ENCODE measurements at places on chromosomes 4 and X.

GRCh38 chrX:9708086-9708485, 57.6 kb downstream of the GPR143 start:
- no peak for DNase-seq

DNA sequence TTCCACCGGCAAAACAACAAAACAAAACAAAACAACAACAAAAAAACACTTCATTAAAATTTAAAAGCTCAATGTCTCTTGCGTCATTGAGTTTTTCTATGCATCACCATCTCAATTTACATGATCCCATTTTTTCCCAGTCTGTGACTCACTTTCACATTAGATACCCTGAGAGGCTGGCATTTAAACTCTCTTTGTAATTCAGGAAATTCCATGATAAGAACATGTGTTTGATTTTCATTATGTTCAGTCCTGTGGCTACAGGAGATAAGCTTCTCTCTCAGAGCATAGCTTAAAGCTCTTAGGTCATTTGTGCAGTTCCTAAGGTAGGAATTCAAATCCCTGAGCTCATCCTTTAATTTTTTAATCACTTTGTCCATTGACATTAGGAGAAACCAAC, 104.6 kb downstream of the NBDY start:
- DNase-seq, result no peak

DNA sequence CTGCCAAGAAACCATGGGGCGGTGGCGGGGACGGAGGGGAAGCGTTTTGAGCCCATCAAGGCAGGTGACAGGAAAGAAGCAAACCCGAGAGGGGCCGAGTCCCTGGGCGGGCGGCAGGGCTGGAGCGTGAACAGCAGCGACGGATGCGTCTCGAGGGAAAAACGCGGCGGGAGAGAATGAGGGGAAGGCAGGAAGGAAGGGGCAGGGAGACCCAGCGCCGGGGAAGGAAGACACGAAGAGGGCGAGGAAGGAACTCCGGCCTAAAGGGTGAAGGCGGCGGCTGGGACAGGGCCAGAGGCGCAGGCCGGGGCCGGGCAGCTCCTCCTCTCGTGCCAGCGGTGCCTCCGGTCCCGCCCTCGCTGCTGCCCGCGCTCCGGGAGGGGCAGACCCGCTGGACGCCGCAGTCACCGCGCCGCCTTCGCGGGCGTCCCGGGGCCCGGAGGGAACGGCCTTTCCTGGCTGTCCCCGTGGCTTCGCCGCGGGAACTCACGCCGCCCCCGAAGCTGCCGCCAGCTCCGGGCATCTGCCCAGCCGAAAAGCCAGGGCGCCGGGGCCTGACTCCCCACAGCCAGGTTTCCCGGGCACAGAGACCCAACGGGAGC, 751 bp upstream of the RGS12 start:
- no peak for DNase-seq

- DNase-seq, result no peak
These were observed 71.6 kb downstream of the SHROOM2 start for GRCh38 chrX:9857575-9858474.

DNA sequence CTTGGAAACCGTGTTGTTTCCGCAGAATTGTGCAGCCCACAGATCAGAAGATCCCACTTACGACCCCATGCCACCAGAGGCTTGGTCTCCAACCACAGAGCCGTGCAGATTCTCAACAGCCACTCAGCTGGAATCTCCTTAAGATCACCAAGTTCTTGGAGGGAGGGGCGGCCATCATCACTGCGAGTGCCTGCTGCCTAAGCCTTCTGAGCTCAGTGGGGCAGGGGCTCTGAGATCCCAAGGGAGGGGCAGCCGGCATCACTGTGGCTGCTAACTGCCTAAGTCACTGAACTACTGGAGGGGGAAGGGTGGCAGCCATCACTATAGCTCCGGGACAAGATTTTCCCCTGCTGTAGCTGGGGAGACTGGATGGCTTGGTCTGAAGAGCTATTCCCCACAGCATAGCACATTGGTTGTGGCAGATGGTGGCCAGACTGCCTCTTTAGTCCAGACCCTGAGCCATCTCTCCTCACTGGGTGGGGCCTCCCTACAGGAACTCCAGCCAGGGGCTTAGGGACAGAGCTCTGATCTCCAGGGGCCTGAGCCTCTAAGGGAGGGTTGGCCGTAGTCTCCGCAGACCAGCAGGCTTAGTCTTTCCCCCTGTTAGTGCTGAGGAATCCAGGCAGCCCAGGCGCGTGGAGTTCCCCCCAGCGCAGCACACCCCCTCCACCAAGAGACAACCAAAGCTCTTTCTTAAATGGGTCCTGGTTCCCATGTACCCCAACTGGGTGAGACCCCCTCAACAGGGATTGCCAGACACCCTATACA, 1483.9 kb downstream of the ADGRL3 start:
- DNase-seq, result no peak

- DNase-seq, result no peak
These were observed 48.2 kb upstream of the SLIT2 start for GRCh38 chr4:20203508-20203907.

DNA sequence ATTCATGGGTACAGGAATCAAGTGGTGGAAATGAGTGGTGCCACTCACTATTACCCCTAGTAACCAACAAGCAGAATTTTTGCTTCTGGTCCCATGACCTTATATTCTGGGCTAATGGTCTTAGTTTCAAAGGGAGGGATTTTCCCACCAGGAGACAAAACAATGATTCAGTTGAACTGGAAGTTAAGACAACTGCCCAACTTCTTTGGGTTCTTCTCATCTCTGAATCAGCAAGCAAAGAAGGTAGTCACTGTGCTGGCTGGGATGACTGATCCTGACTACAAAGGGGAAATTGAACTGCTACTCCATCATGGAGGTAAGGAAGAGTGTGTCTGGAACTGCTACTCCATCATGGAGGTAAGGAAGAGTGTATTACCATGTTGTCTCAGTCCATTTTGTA, 87.2 kb downstream of the IL13RA2 start:
- DNase-seq, result no peak

- no peak for DNase-seq
These were observed 429.1 kb upstream of the FTHL17 start for GRCh38 chrX:31500921-31501320.

GRCh38 chrX:100264200-100264599, 145.9 kb downstream of the PCDH19 start:
- no peak for DNase-seq

- DNase-seq, result no peak
These were observed 20.2 kb upstream of the CHRNA9 start for GRCh38 chr4:40314951-40315350.

DNA sequence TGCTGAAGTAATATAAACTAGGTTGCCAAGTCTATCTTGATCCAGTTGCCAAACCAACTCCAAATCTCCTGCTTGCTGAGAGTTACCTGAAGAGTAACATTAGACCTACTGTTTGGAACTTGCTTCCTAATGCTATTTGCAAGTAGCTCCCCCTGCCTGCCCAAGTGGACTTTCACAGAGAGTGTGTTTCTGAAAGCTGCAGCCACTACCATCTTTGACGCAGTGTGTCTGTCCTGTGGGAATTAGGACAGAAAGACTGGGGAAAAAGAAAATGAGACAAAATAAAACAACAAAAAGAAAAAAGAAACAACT, 195.0 kb upstream of the HS3ST1 start:
- no peak for DNase-seq

DNA sequence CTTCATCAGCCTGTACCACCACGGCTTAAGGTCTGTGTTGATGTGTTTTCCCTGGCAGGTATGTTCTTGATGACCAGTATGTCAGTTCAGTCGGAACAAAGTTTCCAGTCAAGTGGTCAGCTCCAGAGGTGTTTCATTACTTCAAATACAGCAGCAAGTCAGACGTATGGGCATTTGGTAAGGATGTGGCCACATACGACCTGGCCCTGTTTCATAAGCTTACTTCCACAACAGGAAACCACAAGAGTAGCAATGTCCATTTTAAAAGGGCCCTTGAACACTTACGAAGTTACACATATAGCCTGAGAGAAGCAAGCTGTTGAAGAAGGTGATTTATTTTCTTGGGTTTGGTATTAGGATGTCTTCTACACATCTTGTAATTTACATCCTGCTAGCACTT, 46.1 kb downstream of the BMX start:
- no peak for DNase-seq

DNA sequence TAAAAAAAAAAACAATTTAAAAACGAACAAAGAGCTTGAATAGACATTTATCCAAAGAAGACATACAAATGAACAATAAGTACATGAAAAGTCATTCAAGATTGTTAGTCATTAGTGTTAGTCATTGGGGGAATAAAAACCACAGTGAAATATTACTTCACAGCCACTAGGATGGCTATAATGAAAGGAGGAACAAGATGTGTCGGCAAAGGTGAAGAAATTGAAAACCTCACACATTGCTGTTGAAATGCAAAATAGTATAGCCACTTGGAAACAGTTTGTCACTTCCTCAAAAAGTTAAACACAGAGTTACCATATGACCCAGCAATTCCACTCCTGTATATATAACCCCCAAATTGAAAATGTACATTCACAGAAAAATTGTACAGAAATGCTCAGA, 45.2 kb upstream of the SLC39A8 start:
- DNase-seq, result no peak

DNA sequence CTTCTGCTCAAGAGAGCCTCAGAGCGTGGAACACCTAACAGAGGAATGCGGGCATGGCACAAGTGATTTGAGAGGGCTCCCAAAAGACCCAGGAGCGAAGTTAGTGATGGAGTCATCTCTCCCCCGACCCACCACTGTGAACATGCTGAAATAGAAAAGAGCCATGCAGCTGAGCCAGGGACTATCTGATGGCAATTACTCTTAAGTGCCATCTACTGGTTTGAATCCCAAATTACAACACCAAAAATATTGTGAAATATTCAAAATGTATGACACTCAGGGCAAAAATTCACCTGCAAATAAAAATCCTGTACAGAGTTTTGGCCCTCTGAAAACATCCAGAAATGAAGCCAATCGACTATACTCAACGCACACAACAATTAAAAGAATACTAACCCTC, 2038.9 kb upstream of the ADGRL3 start:
- DNase-seq, result no peak

- no peak for DNase-seq
These were observed 48.8 kb upstream of the NEUROG2 start for GRCh38 chr4:112564706-112565270.

- no peak for DNase-seq
These were observed 52.0 kb upstream of the ATOH1 start for GRCh38 chr4:93776386-93777080.

DNA sequence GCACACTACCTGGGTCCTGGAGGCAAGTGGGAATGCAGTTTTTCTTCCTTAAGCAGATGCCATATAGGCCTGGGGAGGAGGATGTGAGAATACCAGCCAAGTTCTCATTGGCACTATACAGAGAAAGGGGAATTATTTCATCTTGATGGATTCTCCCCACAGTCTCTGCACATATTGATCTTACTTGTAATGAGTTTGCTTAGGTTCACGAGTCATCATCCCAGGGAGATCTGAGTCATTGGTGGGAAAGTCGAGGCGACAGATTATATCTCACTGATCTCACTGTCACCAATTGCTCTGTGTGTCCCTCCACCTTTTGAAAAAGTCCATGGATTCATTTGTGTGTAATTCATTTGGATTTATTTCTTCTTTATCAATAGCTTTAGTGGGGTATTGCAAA, 156.8 kb downstream of the AR start:
- DNase-seq, result no peak

GRCh38 chr4:129823105-129823504, 727.2 kb downstream of the C4orf33 start:
- no peak for DNase-seq

- no peak for DNase-seq
These were observed 116.9 kb downstream of the EFNB1 start for GRCh38 chrX:68945603-68946228.

DNA sequence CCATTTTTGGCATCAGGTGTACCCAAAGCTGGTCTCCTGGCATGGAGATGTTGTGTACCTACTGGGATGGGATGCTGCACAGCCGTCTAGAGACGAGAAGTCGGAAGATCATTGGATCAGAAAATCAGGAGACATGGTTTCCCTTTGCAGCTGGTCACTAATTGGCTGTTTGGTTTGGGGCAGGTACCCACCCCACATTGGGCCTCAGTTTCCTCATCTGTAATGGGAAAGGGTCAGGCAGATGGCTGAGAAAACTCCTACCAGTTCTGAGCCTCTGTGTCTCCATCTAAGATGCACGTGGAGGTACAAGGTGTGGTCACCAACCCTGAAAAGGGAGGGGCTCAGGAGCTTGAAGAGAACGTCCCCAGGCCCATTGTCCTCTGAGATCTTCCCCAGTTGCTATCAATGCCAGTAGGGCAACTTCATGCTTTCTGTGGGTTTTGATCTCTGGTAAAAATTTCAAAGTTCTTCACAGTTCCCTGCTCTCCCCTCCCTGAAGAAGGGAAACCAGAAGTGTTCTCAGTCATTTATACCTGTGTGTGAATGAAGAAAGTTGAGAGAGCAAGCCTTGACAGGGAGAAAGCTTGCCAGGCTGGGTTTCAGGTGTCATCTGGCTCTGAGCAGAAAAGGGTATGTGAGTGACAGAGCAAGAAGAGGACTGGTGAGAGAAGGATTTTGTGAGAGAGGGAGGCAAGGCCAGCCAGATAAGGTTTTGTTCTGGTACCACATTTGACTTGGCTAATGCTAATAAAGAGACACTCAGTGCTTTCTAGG, 15.1 kb downstream of the TSC22D3 start:
- DNase-seq, result no peak

- DNase-seq, result no peak
These were observed 3.1 kb upstream of the GPR78 start for GRCh38 chr4:8577046-8577445.

- no peak for DNase-seq
These were observed 259.2 kb downstream of the GPC3 start for GRCh38 chrX:133726211-133726630.

DNA sequence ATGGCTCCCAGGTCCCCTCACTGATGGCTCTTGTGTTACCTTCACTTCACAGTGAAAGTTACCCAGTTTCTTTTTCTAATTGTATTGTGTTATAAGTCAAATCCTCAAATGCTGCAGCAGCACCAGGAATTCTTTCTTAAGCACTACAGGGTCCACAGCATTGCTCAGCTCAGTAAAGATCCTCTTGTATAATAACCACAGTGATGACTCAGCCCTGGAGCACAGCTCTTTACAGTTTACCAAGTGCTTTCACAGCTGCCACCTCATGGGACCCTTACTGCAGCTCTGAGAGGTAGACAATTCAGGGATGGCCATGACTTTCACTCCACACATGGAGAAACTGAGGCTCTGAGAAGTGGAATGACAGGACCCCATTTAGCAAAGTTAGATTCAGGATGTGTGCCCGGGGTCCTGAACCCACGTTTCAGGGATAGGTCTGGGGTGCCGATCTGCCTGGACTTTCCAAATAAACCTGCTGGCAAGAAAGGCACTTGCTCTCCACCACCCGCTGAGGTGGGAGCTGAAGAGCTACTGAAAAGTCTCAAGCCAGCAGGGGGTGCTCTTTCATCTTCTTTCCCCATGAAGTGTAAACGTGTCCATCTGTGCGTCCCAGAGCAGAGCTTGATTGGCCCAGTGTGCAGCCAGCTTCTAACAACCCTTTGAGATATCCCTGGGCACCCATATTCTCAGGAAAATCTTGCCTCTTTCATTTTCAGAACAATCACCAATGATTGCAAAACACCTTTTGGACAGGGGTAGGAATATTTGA, 35.7 kb upstream of the GABRQ start:
- no peak for DNase-seq

Data from activated T-cell treated with anti-CD3 and anti-CD28 coated beads for 24 hours (primary cell).